ENCODE measurements at places on chromosomes 13 and 19.

- DNase-seq = peak; percentile 78
Measured at GRCh38 chr19:49808711-49809159, 4.4 kb downstream of the FUZ start.

- DNase-seq = no peak
Measured at GRCh38 chr19:31316201-31316951, 32.9 kb downstream of the TSHZ3 start.

DNA sequence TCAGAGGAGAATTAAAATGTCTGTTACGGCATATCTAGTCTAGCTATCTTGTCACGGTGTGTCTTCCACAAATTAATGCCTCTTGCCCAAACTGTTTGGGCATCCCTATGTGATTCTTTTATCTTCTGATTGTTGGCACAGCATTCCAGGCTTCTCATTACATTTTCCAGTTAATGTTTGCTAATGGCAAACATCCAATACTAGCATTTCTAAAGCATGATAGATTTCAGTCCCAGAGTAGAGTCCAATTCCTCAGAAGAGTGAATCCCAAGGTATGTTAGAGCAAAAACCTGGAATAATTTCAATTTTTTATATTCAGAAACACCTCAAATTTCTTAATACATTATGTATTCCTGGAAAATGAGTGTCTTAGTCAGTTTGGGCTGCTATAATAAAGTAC, 684.5 kb upstream of the SLITRK1 start:
- DNase-seq = no peak

DNA sequence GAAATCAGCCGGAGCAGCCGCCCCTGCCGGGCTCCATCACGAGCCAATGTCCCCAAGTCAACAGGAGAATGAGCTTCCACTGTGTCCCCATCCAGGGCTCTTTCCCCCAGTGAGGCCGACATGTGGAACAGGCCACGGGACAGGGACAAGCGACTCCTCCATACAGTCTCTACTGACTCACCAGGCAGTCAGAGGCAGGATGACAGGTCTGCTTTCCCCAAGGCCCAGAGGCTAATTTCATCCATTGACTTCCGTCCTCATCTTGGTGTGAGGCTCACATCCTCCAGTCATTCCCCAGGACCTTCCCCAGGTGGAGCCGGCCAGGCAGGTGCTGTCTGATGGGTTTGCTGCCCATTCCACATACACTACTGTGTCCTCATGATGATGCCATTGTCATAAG, 3.5 kb downstream of the CEACAM6 start:
- DNase-seq = no peak

GRCh38 chr13:51457086-51457815, 4.4 kb upstream of the INTS6 start:
- no peak for DNase-seq

DNA sequence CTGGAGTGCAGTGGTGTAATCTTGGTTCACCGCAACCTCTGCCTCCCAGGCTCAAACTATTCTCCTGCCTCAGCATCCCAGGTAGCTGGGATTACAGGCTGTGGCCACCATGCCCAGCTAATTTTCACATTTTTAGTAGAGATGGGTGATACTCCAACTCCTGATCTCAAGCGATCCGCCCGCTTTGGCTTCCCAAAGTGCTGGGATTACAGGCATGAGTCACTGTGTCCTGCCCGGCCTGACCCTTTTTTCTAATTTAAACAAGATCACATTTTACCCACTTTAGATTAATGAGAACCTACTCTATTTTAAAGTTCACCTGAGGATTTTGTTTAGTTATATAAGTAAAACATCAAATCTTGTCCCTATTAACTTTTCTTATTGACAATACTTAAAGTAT, 91.8 kb upstream of the POSTN start:
- DNase-seq = no peak

DNA sequence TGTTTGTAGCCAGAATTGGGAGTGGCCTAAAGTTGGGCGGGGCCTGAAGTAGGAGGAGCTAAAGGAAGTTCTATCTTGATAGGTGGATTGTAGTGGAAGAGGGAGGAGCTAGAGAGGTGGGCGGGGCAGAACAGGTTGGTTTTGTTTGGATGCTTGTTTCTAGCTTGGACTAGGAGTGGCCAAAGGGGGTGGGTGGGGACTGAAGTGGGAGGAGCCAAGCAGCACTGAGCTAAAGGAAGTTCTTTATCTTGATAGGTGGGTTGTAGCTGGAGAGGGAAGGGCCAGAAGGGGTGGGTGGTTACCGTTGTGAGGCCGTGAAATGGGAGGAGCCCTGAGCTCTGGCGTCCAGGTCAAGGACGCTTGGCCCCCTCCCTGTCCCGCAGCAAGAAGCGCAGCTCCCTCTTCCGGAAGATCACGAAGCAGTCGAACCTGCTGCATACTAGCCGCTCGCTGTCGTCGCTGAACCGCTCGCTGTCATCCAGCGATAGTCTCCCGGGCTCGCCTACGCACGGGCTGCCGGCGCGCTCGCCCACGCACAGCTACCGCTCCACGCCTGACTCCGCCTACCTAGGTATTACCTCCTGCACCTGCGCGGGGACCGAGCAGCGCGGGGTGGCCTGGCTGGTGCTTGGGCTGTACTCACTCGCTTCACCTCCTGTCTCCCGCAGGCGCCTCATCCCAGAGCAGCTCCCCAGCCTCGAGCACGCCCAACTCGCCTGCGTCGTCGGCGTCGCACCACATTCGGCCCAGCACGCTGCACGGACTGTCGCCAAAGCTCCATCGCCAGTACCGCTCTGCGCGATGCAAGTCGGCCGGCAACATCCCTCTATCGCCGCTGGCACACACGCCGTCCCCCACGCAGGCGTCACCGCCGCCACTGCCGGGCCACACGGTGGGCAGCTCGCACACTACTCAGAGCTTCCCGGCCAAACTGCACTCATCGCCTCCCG, 8.0 kb downstream of the DNASE2 start:
- no peak for DNase-seq

- peak; percentile 55 for DNase-seq
Measured at GRCh38 chr19:49019242-49019932, 2.5 kb upstream of the LHB start.
